ENCODE measurements at places on chromosomes 13 and 19.
A peak's percentile ranks its signal among the peaks of the same experiment; 100 is the strongest.

DNA sequence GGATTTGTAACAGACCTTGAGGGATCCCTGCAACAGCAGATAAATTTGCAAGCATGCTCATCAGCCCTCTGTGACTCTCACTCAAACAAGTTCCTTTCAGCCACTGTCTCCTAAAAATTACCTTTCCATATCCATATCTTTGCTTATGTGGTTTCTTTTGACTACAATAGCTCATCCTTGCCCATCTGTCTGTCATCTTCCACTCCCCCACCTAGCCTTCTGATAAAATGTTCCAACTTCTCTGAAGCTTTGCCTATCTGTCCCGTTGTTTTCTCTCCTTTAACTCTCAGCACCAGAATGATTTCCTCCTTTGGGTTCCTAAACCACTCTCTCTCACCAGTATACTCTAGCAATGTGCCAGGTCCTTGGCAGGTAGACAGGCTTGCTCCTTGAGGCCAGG is 194.5 kb downstream of the VWA8 start:
- DNase-seq: no peak

DNA sequence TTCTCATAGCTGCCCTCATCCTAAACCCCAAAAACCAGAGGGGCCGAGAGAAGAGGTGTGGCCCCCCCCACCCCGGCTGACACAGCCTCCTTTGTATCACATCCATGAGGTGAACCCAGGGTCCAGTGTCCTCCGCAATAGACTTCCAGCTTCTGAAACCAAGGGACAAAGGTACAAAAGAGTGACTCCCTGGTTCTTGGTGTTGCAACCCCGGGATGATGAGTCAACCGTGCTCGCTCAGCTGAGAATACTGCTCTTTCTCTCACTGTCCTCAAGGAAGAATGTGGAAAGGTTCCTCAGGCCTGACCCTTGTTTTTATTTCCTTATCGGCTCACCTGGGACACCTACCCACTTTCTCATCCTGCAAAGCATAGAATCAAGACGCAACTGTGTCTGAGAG is 5.5 kb downstream of the SLC15A1 start:
- DNase-seq: no peak

DNA sequence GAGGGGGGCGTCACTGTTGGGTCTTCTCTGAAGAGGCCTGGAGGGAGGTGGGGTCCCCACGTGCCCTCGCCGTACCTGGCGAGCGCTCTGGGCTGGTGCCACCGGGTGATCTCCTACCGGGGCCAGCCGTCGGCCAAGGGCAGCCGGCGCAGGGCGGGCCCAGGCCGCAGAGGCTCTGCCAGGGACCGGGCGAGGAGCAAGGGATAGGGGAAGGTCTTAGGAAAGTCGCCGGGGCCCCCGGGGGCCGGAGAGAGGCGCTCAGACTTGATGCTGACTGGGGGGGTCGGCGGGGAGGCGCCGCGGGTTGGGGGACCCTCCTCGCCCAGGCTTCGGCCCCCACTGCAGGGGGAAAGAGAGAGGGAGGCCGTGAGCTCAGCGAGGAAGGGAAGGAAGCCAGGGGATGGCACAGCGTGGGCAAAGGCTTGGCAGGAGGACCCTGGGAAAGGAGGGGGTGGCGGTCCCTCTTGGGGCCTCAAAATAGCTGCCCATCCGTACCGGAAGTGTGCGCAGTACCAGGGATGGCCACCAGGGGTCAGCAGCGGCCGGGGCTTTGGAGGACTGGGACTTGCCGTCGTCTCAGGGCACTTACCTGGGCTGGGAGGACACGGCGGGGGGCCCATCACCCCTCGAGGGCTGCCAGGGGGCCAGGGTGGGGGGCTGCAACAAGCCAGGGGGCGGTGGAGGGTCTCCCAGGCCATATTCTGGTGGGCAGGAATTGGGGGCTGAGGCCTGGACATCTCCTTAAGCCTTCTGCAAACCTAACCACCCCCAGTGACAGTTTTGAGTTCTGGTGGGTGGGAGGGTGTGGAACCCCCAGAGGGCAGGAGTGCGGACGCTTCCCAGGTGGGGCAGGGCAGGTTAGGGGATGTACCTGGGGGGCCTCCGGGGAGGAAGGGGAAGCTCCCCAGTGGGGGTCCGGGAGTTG is 7.7 kb upstream of the TMEM161A start:
- DNase-seq: peak; percentile 97

DNA sequence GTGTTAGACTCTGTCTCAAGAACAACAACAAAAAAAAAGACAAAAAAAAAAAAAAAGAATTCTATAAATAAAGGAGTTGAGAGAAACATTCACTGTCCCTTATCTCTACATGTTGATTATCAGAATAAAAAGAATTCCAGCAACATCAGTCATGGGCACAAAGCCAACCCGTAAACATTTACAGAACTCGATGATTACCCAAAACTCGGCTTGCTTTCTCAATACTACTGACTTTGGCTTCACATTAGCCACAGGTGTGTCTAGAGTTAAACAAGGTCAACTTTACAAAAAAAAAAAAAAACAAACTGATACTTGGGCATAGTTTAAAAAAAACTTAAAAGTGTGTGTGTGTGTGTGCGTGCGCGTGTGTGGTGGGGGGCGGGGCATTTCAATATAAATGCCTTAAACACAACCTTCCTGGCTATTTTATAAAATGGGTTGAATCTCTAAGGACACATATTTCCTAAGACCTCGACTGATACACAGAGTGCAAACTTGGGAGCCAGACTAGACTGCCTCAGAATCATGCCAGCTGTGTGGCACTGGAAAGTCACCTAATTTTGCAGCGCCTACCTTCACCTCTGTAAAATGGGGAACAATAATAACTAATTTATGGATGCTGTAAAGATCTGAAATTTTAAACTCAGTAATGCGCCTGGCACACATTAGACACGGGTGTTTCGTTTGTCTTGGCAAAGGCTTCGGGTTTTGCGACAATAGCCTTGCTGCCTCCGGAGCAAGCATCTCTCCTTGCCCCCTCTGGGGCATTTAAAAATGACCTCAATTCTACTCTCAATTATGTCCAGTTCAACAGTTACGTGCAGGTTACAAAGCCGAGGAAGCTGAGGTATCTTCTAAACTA is 922 bp downstream of the EBPL start:
- no peak for DNase-seq

DNA sequence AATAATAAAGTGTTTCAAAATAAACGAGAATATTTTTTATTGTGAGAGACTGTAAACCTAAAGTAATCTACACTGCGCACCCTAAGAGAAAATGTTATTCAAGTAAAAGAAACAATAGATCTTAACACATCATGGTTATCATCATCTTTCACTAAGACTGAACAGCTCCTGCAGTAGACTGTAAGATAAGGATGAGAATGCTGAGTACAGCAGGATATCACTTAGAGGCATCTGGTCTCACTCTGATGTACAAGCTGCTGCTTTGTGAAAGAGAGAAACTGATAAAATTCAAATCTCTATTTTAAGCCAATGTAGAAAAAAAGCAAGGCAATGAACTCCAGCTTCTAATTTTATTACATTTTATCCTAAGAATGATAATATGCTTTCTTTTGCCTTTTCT is 261.7 kb upstream of the HTR2A start:
- no peak for DNase-seq

GRCh38 chr19:566403-566802 is 6.0 kb upstream of the BSG start:
- no peak for DNase-seq

GRCh38 chr13:30125422-30126073 is 181.8 kb downstream of the KATNAL1 start:
- DNase-seq: no peak

DNA sequence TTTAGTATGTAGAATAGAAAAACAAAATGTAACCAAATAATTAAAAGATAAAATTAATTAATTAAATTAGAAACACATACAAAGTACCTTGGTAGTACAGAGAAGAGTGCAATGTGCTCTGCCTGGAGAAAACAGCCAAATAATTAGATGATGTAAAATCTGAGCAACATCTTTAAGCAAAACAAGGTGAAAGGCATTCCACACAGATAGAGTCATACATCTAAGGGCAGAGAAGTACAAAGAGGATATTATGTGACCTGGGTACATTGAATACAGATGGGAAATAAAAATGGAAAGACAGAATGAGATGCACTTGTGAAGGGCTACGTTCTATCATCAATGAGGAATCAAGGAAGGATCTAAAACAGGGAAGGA is 25.2 kb upstream of the FNDC3A start:
- DNase-seq: no peak

GRCh38 chr13:50410921-50411746 is 395.9 kb downstream of the KCNRG start:
- peak; percentile 65 for DNase-seq

GRCh38 chr13:99630269-99630898 is 129.1 kb downstream of the TM9SF2 start:
- no peak for DNase-seq

GRCh38 chr13:33307843-33308242 is 22.3 kb upstream of the STARD13 start:
- no peak for DNase-seq

- DNase-seq: no peak
Measured at GRCh38 chr13:35979361-35979951, 151.7 kb downstream of the DCLK1 start.

DNA sequence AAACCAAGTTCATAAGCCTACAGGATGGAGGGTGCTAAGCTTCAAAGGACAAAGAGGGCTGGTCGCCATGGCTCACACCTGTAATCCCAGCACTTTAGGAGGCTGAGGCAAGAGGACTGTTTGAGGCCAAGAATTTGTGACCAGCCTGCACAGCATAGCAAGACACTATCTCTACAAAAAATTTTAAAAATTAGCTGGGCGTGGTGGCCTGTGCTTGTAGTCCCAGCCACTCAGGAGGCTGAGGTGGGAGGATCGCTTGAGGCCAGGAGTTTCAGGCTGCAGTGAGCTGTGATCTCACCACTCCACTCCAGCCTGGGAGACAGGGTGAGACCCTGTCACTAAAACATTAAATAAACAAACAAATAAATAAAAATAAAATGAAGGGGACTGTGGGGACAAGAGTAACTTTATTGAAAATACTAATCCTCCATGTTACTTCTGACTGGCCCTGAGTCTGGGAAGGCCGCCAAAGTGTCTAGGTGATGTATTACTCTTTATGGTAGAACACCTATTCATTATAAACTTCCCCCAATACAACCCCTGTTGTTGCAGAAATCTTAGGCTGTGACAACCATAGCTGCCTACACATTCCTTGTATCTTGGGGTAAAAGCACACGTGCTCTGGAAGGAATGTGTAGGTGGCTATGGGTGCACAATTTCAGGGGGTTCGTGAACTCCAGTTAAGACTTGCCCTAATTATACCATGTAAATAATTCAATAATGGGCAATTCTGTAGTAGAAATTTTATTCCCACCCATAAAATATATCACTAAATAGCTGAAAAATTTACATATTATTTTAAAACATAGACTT is 14.6 kb upstream of the URAD start:
- DNase-seq: no peak

- DNase-seq: no peak
Measured at GRCh38 chr13:96398486-96398885, 308.6 kb downstream of the HS6ST3 start.

DNA sequence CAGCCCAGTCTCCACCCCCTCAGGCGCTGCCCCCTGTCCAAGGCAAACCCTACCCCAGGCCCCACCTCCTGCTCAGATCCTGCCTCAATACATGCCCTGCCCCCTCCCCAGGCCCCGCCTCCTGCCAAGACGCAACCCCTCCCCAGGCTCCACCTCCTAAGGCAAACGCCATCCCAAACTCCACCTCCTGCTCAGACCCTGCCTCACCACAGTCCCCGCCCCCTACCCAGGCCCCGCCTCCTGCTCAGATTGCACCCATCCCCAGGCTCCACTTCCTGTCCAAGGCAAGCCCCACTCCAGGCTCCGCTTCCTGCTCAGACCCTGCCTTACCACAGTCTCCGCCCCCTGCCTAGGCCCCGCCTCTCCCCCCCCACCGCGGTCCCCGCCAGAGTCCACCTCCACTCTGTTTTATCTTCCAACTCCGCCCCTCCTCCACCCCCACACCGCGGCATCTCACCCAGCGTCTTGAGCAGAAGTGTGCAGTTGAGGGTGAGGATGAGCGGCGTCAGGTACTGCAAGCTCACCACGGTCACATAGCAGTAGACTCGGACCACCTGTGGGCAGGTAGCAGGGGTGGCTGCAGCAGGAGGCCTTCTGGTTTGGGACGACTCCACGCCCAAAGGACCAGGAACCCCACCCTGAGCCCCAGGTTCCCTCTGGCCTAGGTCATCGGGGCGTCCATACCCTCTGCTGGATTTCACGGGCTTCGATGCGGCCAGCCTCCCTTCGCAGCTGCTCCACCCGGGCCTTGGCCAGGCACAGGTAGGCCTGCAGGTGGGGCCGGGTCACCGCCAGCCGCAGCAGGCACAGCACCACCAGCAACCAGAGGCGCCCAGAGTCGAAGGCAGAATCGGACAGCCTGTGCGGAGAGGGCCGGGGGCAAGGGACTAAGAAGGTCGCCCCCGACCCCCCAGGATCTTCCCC is 17.7 kb downstream of the TMEM161A start:
- DNase-seq: peak; percentile 100

- peak; percentile 88 for DNase-seq
Measured at GRCh38 chr13:110560601-110561343, 750 bp downstream of the RAB20 start.
